Activated CD8-positive, alpha-beta memory T cell treated with anti-CD3 and anti-CD28 coated beads, Interleukin-2, amount 10 ng/mL, durations not matched to agents 7 days and 5 days (primary cell): ENCODE measurements at places on chromosomes 4 and X.

- peak; percentile 56 for DNase-seq
These were observed 25.2 kb upstream of the G3BP2 start for GRCh38 chr4:75698162-75698962.

- no peak for DNase-seq
These were observed 51.1 kb upstream of the IL21 start for GRCh38 chr4:122671919-122672490.

GRCh38 chr4:52014903-52015302 lies 5.3 kb downstream of the LRRC66 start:
- DNase-seq = no peak

GRCh38 chr4:78612398-78613178 lies 61.0 kb downstream of the ANXA3 start:
- no peak for DNase-seq

GRCh38 chr4:101807351-101807750 lies 16.8 kb downstream of the BANK1 start:
- DNase-seq = no peak

- no peak for DNase-seq
These were observed 54.9 kb downstream of the SLC9A7 start for GRCh38 chrX:46703980-46704379.

DNA sequence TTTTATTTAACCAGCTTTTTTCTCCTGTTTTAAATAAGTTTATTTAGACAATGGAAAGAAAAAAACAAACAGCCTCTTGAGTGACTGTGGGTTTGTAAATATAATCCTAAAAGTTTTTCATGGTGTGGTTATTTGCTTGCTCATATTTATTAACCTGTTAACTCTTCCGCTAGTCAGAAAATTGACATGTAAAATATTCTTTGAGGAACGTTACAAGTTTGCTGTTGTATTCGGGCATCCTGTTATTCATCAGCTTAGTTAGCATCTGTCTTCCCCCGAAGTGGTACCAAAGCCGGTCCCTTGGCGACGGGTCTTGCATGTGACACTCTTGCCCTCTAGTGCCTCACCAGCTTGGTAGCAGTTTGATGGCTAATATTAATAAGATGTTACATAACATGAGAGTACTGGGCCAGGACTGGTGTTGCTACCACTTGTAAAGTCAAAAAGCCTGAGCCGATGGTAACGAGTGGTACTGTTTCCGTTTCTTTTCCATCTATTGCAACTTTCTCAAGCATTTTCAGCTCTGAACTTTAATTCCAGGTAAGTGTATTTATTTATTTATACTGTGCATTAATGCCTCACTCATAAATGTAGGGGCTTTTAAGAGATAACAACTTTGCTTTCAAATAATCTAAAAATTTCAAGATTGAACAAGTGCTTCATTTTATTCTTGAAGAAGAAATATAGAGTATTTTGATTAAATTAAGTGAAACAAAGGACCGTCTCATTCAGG lies at the start of gene NDST3:
Gene NDST3 (plus strand): TSS at position 434 of the 733 bp plus-strand sequence. CDS start 19,425 bp downstream, outside the sequence.
- DNase-seq = peak; percentile 42

DNA sequence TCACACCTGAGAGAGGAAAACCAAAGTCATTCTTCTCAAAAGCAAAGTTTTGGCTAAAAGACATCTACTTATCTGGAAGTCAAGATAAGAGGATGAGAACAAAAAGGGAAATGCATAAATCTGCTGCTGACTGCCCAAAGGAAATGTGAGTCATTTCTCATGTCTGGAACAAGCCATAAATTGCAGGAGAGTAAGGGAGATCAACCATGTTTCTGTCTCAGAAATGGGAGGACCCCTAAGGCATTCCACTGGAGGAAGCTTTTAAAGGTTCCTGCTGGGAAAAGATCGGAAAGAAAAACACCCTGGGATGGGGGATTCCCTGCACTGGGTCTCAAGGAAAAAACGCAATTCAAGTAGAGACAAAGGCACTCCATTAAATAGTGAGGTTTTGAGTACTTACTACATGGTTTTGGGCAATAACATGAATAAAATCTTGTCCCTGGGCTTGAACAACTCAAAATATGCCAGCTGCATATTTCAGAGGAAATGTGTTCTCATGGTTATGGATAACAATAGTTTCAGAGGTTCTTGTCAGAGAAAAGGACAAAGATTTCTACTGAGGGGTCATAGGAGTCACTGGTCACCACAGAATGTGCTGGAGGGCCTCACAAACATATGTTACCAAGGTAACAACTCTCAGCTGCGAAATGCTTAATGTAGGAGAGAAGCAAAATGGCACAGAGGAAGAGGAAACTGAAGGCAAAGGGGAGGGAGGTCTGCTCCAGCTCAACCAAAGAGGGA lies 19.3 kb downstream of the GPR143 start:
- no peak for DNase-seq

DNA sequence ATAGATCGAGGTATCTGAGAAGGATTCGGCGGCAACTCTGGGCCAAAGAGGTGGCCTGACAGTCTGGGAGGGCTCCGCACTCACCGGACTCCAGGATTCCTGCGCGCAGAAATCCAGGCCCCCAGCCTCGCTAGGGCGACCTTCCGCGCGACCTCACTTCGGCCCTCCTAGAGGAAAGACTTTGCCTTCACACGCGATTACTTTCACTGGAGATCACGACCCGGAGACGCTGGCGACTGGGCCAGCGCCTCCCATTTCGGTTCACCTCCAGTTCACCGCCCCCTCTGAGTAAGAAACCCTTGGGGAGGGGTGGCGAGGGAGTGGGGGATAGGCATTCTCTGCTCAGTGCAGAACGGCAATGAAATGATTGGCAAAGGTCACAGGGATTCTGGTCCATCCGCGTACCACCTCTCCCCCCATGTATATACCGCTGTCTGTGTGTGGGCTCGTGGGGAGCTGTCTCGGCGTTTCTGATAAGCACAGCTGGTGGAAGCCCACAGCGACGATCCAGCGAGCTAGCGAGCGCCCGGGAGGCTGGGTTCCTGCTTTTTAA lies 2.5 kb downstream of the POU3F4 start:
- DNase-seq = no peak

GRCh38 chr4:108270466-108271450 lies 102.0 kb upstream of the LEF1 start:
- no peak for DNase-seq

DNA sequence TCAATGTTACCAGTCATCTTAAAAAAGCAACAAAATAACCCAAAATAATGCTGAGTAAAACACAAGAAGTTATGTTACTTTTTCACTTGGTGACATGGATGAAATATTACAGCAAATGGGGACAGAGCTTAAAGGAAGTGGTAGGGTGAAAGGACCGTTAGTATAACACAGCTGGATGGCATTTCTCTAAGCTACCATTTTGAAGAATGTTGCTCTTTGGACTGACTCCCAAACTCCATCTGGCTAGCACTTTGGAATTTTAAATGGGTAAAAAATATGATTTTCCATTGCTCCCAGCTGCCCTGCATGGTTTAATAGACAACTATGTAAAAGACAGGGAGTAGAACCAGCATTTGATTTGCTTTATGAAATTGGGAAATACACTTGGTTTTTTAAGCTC lies 27.6 kb downstream of the CLCN5 start:
- DNase-seq = no peak

DNA sequence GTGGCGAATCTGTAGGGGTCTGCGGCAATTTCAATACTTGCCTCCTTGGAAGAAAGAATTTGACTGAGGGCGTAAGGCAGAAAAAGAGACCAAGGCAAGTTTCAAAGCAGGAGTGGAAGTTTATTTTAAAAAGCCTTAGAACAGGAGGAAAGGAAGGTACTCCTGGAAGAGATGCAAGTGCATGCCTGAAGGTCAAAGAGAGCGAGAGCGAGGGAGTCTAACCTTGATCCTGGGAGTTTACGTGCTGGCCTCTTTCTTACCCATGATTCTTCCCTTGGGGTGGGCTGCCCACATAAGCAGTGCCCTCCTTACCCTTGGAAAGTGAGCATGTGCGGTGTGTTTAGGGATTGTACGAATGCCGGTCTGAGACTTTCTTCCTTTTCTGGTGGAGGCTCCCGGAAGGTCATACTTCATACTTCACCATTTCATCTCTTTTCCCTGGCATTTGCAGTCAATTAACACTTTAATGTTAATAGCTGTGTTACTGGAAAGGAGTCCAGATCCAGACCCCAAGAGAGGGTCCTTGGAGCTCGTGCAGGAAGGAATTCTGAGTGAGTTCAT lies 40.0 kb downstream of the ARSD start:
- no peak for DNase-seq

- no peak for DNase-seq
These were observed 24.2 kb downstream of the HAUS3 start for GRCh38 chr4:2217726-2218125.

DNA sequence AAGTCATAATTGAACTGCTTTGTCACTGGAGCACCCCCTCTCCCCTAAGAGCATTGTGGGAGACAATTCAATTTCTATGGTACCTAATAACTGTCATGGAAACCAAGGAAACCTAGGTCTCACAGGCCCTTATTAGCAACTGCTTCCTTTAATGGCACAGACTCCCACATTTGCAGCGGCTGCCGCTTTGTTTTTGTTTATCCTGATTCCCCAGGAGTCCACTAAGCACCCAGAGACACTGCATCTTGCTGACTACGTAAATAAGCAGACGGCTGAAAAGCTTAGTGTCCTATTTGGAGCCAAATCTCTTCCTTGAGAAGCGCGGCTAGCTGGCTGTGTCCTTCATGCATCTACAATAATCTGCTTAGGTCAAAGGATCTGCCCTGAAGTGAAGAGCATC lies 494.4 kb downstream of the TMA16 start:
- no peak for DNase-seq

DNA sequence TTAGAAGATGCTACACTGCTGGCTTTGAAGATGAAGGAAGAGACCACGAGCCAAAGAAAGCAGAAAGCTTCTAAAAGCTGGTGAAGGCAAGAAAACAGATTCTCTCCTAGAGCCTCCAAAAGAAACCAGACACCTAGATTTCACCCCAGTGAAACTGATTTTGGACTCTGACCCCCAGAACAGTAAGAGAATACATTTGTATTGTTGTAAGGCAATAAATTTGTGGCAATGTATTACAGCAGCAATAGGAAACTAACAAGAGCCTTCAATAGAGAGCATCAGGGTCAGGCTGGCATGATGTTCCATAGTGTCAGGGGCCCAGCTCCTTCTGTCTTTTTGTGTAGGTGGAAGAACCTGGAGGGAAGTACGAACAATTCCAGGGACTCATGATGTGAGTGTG lies 6.0 kb upstream of the TEC start:
- no peak for DNase-seq

GRCh38 chrX:153310901-153311300 lies 10.7 kb downstream of the PNMA6F start:
- DNase-seq = no peak

- DNase-seq = no peak
These were observed 919 bp upstream of the SEC24B start for GRCh38 chr4:109432696-109433095.

DNA sequence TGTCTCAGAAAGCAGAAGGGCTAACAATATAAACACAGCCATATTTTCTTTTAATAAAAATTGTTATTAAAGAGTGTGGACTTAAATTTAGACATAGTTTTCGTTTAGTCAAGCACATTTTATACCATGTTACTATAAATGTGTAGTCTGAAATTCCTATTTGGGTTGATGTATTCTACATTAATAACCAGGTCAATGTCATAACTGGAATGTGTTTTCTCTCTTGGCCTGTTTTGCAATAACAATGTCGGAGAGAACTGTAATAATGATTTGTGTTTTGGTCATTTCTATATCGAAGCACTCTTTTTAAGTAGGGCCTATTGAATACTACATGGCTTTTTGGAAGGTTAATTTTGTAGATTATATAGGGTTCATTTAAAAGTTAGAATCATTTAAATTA lies 5.5 kb downstream of the USO1 start:
- DNase-seq = no peak

DNA sequence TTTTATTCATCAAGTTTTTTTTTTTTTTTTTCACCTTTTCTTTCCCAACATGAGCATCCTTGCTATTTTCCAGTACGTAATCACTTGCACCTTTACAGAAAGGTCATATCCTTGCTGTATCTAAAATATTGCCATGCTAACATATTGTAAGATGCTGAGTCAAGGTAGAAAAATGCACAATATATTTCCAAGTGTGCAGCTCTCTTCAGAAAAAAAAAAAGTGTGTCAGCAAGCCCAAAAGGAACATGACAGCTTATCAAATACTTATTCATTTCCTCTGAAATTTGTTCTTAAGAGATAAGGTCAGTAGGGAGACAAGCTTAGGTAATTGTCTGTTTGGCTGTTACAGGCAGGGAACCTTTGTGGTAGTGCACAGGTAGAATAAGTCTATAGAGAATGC lies 27.0 kb downstream of the SH2D1A start:
- no peak for DNase-seq

DNA sequence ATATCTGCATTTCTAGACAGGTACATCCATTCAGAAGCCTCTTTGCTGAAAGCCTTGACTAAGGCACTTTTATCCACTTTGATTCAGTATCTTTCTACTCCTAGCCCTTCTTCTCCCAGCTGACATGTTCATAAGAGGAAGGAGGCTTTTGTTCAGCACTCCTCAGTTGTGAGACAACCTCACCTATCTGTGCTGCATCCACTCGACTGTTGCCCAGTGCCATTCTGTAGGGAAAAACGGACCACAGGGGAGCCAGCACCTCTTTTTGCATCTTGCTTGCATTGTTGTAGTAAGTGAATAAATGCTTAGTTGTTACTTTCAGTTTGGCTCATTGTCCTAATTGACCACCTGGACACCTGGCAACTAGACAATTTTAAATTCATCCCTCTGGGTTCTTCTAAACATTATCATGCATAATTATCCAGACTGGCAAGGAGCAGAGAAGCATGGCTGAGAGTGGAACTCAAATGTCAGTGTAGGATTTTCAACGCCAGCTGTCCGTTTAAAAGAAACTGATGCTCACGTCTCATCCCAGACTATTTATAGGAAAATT lies 83.8 kb upstream of the BOD1L1 start:
- DNase-seq = no peak

GRCh38 chr4:185137233-185137925 lies 5.7 kb upstream of the SLC25A4 start:
- no peak for DNase-seq

GRCh38 chr4:76147454-76148141 lies 599 bp downstream of the NUP54 start:
- DNase-seq = peak; percentile 73
